Glutamatergic neuron (in vitro differentiated cells): ENCODE measurements at places on chromosomes 1 and 21. TPM values are rescaled to one million over a fixed set of nuclear protein-coding genes. Genes with fewer than 3 reads are reported as not detected.

The KCNA3 gene
- 2.7 TPM for total RNA-seq

The TMEM82 gene
- not detected for total RNA-seq

The COL6A1 gene
- 407 TPM for total RNA-seq

The CSF3R gene
- total RNA-seq: not detected

The FOXD2 gene
- not detected for total RNA-seq

The DDAH1 gene
- 5.4 TPM for total RNA-seq

The DIO1 gene
- not detected for total RNA-seq

The PITHD1 gene
- total RNA-seq: 35.0 TPM

The TAS1R1 gene
- not detected for total RNA-seq

The MYOM3 gene
- total RNA-seq: not detected

The SRP9 gene
- total RNA-seq: 364 TPM

The SNX27 gene
- 39.3 TPM for total RNA-seq

The CFAP107 gene
- not detected for total RNA-seq

The PKLR gene
- not detected for total RNA-seq

The ERG gene
- not detected for total RNA-seq

The MAP1LC3C gene
- total RNA-seq: 0.49 TPM

The SDHB gene
- 58.9 TPM for total RNA-seq

The PLEKHN1 gene
- total RNA-seq: 0.29 TPM

The GPR52 gene
- 1.1 TPM for total RNA-seq

The PLA2G2D gene
- total RNA-seq: not detected

The EPHB2 gene
- 93.0 TPM for total RNA-seq

The IL20 gene
- not detected for total RNA-seq

The CBR1 gene
- 18.2 TPM for total RNA-seq

The GBP5 gene
- total RNA-seq: not detected

The AVPR1B gene
- not detected for total RNA-seq

The RNPC3 gene
- 33.8 TPM for total RNA-seq

The SEMA6C gene
- total RNA-seq: 119 TPM
